GM12878 (cell line): ENCODE measurements at places on chromosomes 3 and 15.

DNA sequence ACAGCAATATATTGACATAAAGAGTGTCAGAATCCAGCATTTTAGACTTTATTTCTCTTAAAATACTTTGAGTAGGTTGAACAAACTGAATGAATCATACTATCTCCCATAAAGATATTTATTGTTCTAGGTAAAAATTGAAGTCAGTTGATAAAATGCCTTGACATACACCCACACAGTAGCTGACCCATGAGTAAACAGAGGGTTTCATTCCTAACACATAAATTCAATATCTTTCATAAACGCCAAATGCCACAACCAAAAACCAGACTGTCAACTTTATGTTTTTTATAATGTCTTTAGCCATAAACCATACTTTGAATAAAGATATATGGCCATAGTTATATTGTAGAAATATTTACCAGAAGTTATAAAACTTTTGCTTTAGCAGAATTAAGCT, 742.4 kb downstream of the NAALADL2 start:
- no peak for DNase-seq

- DNase-seq = no peak
These were observed 36.0 kb downstream of the ATP13A5 start for GRCh38 chr3:193342551-193342950.

- DNase-seq = no peak
These were observed at the start of gene FETUB for GRCh38 chr3:186639778-186640472. TSS of gene FETUB (plus strand) at chr3:186640399. CDS start at chr3:186640461, 62 bp downstream.

GRCh38 chr3:194872669-194872977, 186.9 kb downstream of the FAM43A start:
- DNase-seq = no peak

DNA sequence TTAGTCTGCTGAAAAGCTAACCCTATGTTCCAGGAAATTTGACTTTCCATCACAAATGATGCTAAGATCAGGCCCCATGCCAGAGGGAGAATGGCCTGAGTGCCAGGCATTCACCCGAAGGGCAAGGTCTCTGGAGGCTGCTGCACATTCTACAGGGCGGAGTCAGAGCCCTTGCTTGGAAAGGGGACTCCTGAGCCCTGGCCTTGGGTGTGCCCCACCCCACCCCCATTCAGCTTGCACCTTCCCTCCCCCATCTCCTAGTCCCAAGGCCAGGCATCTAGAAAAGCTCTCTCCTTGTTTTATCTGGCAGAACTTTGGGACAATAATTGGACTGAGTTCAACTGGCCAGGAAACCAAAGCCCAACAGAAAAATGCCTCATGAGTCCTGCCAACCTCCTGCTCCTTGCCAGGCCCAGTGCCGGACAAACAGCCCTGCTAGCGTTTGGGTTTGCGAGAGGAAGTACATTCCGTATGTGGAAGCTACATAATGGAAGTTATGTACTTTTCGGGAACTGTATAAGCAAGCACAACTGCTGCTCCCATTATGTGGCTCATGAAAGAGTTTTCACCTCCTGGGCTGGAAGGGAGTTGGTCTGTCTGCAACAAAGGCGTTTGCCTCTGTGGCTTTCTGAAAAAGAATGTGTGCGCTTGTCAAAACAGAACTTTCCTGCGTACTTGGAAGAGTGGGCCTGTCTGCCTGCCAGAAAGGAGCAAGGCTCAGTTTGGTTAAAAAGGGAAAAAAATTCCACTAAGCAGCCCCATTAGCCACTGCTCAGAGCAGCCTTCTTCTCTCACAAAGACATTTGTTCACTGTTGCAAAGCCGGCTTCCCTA, 321.5 kb upstream of the CTNNB1 start:
- no peak for DNase-seq

GRCh38 chr15:80240276-80240675, 11.7 kb downstream of the CTXND1 start:
- no peak for DNase-seq
